MCF 10A (cell line): ENCODE measurements at places on chromosomes 4 and X. TPM values are rescaled to one million over a fixed set of nuclear protein-coding genes. Genes with fewer than 3 reads are reported as not detected.

Gene PDZD11
- 51.9 and 57.2 TPM in 2 replicates for total RNA-seq

Gene GRPR
- not detected in 2 replicates for total RNA-seq

Gene UGT2B11
- not detected in 2 replicates for total RNA-seq

Gene TMSB15C
- 0.79 and 1.3 TPM in 2 replicates for total RNA-seq

Gene ODAPH
- total RNA-seq: not detected in 2 replicates

Gene DMD
- 17.0 and 19.3 TPM in 2 replicates for total RNA-seq

Gene TRAM1L1
- total RNA-seq: 0.75 and 0.76 TPM in 2 replicates

Gene CNKSR2
- not detected in 2 replicates for total RNA-seq

Gene NLRP2B
- total RNA-seq: not detected in 2 replicates

Gene ZAR1
- total RNA-seq: not detected in 2 replicates

Gene SHROOM2
- 1.2 and 2.2 TPM in 2 replicates for total RNA-seq

Gene PFKFB1
- total RNA-seq: 0.27 and 0.37 TPM in 2 replicates

Gene SPACA5
- not detected in 2 replicates for total RNA-seq

Gene DGKK
- not detected in 2 replicates for total RNA-seq

Gene CXCL6
- total RNA-seq: not detected in 2 replicates

Gene POU3F4
- total RNA-seq: not detected in 2 replicates

Gene ENPEP
- total RNA-seq: not detected in 2 replicates

Gene RBMX2
- total RNA-seq: 31.2 and 34.4 TPM in 2 replicates

Gene IL1RAPL1
- total RNA-seq: not detected in 2 replicates

Gene ATP1B4
- total RNA-seq: not detected in 2 replicates

Gene EPGN
- total RNA-seq: 96.9 and 129 TPM in 2 replicates

Gene TIMP1
- 647 and 720 TPM in 2 replicates for total RNA-seq

Gene JAKMIP1
- total RNA-seq: not detected in 2 replicates

Gene CXCL1
- total RNA-seq: 35.0 and 49.3 TPM in 2 replicates

Gene FGF2
- total RNA-seq: 132 and 134 TPM in 2 replicates

Gene PPBP
- not detected in 2 replicates for total RNA-seq

Gene CDS1
- 10.3 and 11.5 TPM in 2 replicates for total RNA-seq

Gene AFM
- total RNA-seq: not detected in 2 replicates

Gene PCYT1B
- total RNA-seq: not detected in 2 replicates

Gene RPA4
- total RNA-seq: 0.98 and 1.4 TPM in 2 replicates

Gene RNF128
- total RNA-seq: 0.09 and 0.17 TPM in 2 replicates

Gene GAR1
- total RNA-seq: 21.2 and 28.7 TPM in 2 replicates

Gene NAA11
- not detected in 2 replicates for total RNA-seq

Gene FGF5
- not detected in 2 replicates for total RNA-seq

Gene S100P
- total RNA-seq: 55.6 and 97.6 TPM in 2 replicates

Gene TMPRSS11D
- not detected in 2 replicates for total RNA-seq

Gene CPZ
- not detected in 2 replicates for total RNA-seq

Gene NXF2
- not detected in 2 replicates for total RNA-seq

Gene MORC4
- total RNA-seq: 23.0 and 23.8 TPM in 2 replicates

Gene UGT8
- 2.2 and 2.6 TPM in 2 replicates for total RNA-seq

Gene NDNF
- total RNA-seq: 0.42 TPM in 1 of 2 replicates, not detected in the other
